Stimulated activated CD4-positive, alpha-beta T cell treated with anti-CD3 and anti-CD28 coated beads, Interleukin-4, amount 100 ng/mL, for 48 hours (primary cell): ENCODE measurements at places on chromosomes 3 and 15.

DNA sequence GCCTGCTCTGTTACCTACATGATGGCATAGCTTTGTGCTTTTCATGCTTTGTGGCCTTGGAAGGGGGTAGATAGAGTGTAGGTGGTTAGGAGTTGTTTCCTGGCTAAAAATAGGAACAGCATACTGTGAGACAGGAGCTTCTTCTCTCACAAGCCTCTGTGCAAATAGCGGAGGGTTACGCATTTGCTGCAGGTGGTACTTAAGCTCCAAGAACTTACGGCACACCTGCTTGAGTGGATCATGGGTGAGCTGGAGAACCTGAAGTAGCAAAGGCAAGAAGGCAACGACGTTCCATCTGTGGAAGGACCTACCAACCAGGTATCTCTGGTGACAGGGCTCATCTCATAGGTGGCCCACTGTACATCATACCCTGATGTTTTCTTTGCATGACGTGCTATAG is 66.0 kb downstream of the ST6GAL1 start:
- no peak for DNase-seq

GRCh38 chr3:195104340-195104739 is 166.6 kb downstream of the XXYLT1 start:
- no peak for DNase-seq

DNA sequence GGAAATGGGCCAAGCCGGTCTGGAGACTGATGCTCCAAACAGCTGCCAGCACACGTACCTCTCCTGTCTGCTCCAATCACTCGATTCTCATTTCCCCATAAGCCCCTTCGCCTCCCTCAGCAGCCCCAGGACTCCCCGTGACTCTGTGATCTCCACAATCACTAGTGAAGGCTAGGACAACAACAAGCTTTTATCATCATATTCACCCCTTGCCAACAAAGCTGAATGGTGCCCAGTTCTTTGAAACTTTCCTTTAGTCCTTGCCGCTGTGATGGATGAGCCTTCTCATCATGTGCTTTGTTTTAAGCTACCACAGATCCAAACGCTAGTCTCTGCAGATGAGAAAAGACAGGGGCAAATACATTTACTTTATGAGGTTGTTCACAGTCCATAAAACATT is 242.0 kb downstream of the SV2B start:
- DNase-seq, result no peak

- no peak for DNase-seq
These were observed 678.4 kb upstream of the GRM7 start for GRCh38 chr3:6182476-6182875.

- DNase-seq, result no peak
These were observed 143.0 kb downstream of the LPP start for GRCh38 chr3:188296761-188297612.

DNA sequence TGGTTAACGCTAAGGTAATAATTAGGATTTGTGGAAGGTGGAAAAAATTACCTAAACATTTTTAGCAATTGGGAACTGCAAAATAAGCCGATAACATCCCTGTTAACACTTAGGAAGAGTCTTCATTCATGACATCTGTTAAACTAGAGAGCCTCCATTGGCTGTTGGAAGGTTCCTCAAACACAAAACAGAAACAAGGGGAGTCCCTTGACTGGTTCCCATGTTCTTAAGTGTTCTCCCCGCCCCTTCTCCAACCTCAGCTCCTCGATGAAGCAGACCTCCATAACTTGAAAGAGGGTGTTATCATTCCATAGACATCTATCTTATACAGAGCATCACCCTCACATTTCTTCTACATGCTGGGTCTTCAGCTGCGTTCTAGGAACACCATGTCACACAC is 2.5 kb downstream of the SLC22A13 start:
- no peak for DNase-seq

DNA sequence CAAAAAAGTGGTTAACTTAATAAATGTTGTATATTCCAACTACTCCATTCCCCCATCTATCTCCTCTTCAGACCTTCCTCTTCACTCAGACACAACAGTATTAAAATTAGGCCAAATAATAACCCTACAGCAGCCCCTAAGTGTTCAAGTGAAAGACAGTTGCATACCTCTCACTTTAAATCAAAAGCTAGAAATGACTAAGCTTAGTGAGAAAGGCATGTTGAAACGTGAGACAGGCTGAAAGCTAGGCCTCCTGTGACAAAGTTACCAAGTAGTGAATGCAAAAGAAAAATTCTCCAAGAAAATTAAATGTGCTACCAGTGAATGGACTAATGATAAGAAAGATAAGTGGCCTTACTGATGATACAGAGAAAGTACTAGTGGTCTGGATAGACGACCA is 71.7 kb downstream of the ANKRD28 start:
- no peak for DNase-seq
